Melanocyte of skin (primary cell): ENCODE measurements at places on chromosomes 6 and 20. TPM values are rescaled to one million over a fixed set of nuclear protein-coding genes. Genes with fewer than 3 reads are reported as not detected.

HLA-DOB gene
- total RNA-seq, result 0.34 TPM in 1 of 2 replicates, not detected in the other

SLPI gene
- total RNA-seq, result not detected in 2 replicates

ZBP1 gene
- total RNA-seq, result not detected in 2 replicates

PRDM1 gene
- total RNA-seq, result 0.33 and 1.1 TPM in 2 replicates

HLA-DRB1 gene
- total RNA-seq, result 14.0 and 17.0 TPM in 2 replicates

PXDC1 gene
- total RNA-seq, result 39.0 and 56.6 TPM in 2 replicates

BTNL2 gene
- total RNA-seq, result not detected in 2 replicates

SPEF1 gene
- total RNA-seq, result under 0.01 TPM in 1 of 2 replicates, not detected in the other

LAMP5 gene
- total RNA-seq, result not detected in 2 replicates

GID8 gene
- total RNA-seq, result 20.3 and 27.1 TPM in 2 replicates

TUBB2B gene
- 102 and 152 TPM in 2 replicates for total RNA-seq
